ENCODE measurements at places on chromosomes 6 and 20.

- no peak for DNase-seq
Observed at GRCh38 chr6:159941286-159942113, 27.4 kb upstream of the IGF2R start.

DNA sequence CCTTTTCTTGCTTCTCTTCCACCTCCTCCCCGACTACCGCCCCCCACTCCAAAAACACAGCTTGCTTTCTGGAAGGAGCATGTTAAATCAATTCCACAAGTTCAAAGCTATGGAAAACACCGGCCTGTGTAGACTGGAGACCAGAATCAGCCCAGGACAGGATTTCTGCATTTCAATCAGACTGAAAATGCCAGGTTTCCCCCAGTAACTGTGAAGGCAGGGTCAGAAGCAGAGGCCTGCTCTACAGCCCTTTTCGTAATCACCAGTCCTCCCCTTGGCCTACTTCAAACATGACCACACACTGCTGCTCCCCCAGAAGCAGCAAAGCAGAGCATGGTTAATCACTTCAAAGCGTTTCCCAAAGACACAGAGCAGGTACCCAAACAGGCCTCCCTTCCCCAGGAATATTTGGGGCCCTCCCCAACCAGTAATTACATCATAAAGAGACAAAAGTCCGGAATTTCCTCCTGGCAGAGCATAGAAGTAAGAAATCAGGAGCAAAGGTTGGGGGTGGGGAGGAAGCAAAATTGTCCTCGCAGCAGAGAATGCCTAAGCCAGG, 38.4 kb downstream of the ZMYND8 start:
- peak; percentile 35 for DNase-seq

DNA sequence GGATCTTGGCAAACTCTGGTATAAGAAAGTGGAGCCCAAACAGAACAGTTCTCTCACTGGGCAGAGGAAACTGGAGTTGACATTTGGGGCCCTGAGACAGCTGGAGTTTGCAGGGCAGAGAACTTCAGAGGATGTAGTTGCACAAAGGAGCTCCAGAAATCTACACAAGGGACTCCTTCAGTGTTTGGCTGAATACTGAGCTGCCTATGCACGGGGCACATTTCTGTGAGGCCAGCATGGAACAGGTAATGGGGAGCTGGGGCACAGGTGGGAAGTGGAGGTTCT, 169.3 kb downstream of the ANKRD60 start:
- DNase-seq = no peak

DNA sequence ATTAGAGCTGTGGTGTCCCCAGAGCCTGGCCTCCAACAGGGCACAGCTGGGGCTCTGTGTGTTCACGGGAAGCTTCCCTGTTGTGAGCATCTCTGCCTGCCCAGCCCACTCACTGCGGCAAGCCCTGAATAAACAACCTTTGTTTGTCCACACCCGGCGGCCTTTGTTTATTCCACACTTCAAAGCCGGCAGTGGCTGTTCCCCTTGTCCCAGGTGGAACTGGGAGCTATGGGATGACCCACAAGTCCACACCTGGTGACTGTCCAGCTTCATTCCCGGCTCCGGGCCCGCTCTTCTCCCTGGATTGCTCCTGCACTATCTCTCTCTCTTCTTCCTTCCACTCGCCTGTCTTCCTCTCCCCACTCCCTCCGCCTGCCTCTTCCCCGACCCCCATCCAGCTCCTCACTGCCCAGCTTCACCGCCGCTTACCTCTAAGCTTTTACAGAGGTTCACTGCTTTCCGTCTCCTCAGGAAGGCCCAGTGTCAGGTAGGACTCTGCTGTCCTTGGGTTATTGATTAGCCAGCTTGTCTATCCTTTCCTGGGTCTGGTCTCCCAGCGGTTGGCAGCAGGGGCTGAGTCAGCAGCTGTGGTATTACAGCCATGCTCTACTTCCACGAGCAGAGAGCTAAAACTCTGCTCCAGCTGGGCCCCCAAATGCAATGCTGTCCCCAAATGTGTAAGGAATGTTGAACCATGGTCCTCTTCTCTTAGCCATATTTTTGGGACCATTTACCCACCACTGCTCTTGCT, 17.8 kb downstream of the DACT2 start:
- no peak for DNase-seq

Measured in pancreas (tissue), 10 donors.